Inflammatory macrophage treated with lipopolysaccharide for 1 hour (primary cell): ENCODE measurements at places on chromosomes 2 and 18.

DNA sequence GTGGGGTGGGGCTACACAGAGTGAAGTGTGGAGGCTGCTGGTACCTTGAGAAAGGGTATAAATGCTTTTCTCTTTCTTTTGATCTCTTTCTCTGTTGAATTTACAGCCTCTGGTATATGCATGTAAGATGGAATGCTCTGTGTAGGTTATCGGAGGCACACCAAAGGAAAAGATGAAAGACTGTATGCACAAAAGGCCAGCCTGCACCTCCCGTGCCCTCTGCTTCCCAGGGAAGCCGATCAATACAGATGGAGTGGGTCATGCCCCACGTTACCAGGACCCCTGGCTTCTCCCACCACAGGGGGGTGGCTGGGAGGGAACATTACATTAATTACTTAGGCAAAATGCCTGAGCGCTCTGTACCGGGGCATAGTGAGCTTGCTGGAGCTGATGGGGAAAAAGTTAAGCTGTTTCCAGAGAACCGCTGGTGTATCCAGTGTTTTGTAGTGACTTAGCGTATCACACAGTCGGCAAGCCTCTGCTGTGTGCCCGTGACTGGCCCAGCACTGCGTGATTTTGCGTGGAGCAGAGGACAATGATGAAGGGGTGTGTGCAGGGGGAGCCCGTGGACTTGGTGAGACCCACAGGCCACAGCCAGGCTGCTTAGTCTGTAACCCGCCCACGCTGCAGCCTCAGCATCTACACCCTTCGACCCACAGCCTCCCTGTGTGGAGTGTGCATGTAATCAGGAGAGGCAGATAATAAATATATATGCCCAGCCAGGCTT, 8.0 kb downstream of the ALLC start:
- no peak for DNase-seq

GRCh38 chr18:78766651-78767533, 212.7 kb upstream of the SALL3 start:
- no peak for DNase-seq

- DNase-seq: no peak
Measured at GRCh38 chr2:174882416-174882815, 118.1 kb upstream of the CHRNA1 start.

- DNase-seq: no peak
Measured at GRCh38 chr2:214215107-214215506, 195.7 kb upstream of the VWC2L start.

GRCh38 chr18:13730481-13730880, 4.0 kb downstream of the RNMT start:
- DNase-seq: no peak

- peak; percentile 33 for DNase-seq
Measured at GRCh38 chr2:219308142-219309101, 779 bp downstream of the PTPRN start.

GRCh38 chr2:203282101-203282500, 43.3 kb downstream of the CYP20A1 start:
- DNase-seq: no peak

GRCh38 chr2:15769676-15770547, 170.4 kb upstream of the MYCN start:
- DNase-seq: no peak

- no peak for DNase-seq
Measured at GRCh38 chr2:112185131-112185530, 46.9 kb downstream of the FBLN7 start.

DNA sequence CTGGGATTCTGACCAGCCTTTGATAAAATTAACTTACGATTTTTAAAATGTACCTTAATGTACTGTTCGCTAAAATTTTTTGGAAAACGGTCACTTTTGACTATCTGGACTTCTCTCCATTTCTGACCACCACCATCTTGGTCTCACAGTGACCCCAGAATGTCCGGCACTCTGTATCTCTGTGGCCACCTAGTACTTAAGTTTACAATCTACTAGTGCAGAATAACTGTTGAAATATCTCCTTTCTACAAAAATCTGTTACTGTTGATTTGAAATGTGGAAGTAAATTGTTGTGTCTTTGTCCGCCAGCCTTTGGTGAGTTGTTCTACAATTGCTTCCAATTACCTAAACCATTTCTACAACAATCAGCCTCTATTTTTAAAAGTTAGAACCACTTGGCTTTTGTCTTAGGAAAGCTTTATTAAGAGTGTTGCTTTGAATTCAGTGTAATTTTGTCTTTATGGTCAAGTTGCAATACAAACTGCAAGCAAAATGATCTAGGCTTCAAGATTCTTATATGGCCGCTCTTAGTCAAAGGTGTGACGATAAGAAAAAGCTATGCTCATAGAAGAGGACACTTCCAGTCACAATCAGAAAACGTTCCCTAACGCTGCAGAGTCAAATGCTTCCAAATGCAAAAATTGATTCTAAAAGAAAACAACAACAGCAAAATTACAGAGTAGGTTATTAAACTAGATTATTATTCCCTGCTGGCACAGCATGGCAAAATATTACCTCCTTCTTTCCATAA, 283.3 kb downstream of the STK39 start:
- DNase-seq: no peak
